ENCODE measurements at places on chromosomes 3 and 15.
A peak's percentile ranks its signal among the peaks of the same experiment; 100 is the strongest.

DNA sequence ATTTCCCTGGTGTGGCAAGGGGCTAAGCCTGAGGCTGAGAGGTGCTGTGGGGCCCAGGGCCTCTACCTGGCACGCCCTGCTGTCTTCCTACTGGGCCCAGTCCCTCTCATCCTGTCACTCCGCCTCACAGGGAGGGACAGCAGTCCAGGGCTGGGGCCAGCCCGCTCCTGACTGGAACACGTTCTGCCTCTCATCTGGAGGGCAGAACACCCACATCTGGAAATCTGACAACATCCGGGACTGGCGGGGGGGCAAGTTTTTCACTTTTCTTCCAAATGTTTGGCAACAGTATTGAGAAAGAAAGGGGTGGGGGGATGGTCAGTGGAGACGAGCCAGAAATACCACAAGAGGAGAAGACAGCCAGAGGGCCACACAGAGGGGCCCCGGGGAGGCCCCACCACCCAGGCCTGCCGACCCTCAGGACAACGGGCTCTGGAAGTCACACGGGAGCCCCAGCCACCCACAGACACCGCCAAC is 1.8 kb upstream of the MYL3 start:
- DNase-seq, result no peak

- DNase-seq, result no peak
Measured at GRCh38 chr3:9213019-9213634, 36.3 kb downstream of the SRGAP3 start.

- DNase-seq, result peak; percentile 27
Measured at GRCh38 chr3:57681691-57682090, 11.2 kb downstream of the DENND6A start.

- DNase-seq, result no peak
Measured at GRCh38 chr3:140416666-140417065, 261.2 kb upstream of the TRIM42 start.

DNA sequence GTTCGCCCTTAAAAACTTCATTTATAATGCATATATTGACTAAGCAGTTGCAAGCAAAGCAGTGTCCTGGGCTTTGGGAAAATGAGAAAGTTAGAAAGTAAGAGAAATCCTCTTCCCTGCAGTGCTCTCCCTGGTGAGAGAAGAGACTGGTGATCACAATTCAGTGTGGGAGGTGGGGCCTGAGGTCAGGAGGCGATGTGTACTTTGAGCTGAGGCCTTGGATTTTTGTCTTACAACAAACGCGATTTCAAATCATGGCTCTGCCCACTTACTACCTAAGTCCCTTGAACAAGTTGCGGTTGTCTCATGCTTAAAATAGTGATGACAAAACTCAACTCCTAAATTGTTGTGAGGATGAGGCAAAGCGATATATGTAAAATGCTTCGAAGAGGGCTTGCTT is 316.3 kb upstream of the NECTIN3 start:
- DNase-seq, result no peak

GRCh38 chr15:69600556-69601085 is 148.0 kb downstream of the RPLP1 start:
- DNase-seq, result no peak

DNA sequence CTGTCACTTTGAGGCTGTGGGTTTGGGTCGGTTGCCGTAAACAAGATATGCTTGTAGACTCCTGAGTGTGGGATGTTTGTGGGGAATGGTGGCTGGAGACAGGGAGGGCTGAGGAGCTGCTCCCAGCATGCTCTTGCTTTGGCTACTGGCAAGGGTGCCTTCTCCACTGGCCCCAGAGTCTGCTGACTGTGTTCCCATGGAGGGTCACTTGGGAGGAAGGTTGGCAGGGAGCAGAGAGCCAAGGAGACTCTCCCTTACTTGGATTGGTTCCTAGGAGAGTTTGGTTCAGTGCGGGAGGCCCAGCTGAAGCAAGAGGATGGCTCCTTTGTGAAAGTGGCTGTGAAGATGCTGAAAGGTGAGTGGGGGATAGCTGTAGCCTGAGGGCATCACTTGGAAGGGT is 11.8 kb downstream of the TYRO3 start:
- DNase-seq, result no peak

GRCh38 chr15:31867536-31868442 is 162.5 kb upstream of the CHRNA7 start:
- peak; percentile 60 for DNase-seq

DNA sequence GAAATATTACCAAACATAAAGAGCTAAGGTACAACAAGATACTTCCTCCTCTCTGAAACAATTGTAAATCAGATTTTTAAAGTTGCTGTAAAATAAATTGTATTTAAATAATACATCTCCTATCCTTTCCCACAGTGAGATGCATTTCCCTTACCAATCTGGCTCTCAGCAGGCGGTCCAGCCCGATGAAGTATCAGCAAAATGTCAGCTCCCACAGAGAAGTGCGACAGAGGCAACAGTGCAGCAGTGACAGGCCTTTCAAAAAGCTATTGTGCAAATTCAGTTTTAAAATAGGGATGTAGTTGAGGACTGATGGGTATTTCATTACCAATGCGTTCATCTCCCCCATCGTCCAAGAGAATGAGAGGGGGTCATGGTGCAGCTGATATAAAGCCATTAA is 733.2 kb upstream of the GOLIM4 start:
- no peak for DNase-seq

- DNase-seq, result no peak
Measured at GRCh38 chr3:170751083-170751898, 118.7 kb downstream of the RPL22L1 start.

DNA sequence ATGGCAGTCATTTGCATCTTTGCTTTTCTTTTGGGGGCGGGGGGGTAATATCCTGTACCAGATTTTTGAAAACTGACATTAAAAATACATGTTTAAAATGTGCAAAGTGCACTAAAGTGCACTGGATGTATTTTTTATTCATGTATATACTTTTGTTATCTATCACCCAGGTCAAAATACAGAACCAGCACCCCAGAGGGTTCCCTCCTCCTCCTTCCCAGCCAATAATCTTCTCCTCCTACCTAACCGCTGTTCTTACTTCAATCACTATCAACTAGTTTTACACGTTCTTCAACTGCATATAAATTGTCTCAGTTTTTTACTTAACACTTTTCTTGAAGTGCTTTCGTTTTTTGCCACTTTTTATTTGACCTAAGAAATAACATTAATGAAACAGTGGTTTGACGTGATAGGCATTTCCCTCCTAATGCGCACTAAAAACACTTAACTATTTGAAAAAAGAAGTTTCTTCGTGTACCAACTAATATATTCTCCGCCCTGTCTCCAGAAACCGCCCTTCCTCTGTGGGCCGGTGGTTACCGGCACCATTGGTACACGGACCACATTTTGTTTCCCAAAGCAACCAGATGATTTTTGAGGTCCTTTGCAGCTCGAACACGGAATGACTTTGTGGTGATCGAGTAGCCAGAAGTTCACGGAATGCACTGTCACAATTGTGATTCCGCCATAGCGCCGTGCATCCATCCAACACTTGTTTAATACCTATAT is 836 bp upstream of the AKAP13 start:
- DNase-seq, result peak; percentile 72

GRCh38 chr3:39467394-39468107 is at the start of gene MOBP:
TSS of gene MOBP (plus strand) at chr3:39467680. CDS start at chr3:39502070, 34,390 bp downstream.
- DNase-seq, result no peak

DNA sequence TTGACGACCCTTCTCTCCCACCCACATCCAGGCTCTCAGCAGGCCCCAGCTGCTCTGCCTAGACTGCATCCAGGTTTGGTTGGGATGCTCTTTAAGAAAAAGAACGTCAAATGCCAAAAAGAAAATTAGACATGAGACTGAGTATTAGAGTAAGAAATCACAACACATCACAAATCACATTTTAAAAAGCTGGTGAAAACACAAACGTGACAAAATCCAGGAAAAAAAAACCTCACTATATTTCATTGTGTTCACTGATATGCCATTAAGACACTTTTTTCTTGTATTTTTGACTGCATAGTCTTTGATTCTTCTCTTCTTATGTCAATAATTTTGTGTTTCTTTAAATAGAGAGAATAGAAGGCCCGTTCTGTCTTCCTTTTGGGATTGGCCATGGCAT is 243.7 kb downstream of the TLE3 start:
- no peak for DNase-seq

- DNase-seq, result no peak
Measured at GRCh38 chr3:72081471-72082185, 296.7 kb upstream of the PROK2 start.

Data from CD4-positive, alpha-beta T cell treated with Interleukin-17A for 1 hour (primary cell).